Stimulated activated CD8-positive, alpha-beta memory T cell treated with anti-CD3 and anti-CD28 coated beads, Interleukin-7, amount 100 ng/mL, for 48 hours (primary cell): ENCODE measurements at places on chromosomes 11 and 22.

DNA sequence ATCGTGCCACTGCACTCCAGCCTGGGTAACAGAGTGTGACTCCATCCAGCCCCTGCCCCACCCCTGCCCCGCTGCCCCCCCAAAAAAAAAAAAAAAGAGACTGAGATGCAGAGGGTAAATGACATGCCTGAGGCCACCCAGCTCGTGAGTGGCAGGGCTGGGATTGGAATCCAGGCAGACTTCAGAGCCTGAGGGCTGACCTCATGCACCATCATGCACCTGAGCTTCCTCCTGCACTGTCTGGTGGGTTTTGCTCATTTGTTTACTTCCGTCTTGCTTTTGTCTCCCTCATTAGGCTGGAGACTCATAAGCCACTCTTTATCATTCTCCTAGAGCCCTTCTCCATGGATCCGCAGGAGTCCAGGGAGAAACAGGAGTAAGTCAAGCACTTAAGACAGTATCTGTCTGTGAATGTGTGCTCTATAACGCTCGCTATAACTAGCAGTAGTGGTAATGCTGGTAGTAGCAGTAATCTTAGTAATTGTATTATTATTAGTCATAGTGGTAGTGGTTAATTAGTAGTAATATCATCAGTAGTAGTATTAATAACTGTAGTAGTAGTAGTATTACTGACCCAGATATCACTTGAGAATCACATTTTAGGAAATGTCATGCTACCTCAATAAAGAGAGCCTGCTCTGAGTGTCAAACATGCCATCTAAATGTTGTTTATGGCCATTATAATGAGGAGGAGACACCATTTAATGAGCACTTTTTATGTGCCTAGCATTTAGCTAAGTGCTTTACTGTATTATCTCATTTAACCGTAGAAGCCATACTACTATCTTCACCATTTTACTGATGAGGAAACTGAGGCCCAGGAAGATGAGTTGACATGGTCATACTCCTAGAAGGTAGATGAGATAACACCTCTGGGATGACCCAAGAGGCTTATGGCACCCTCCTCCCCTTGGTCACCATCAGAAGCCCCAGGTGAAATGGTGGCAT, 85.0 kb downstream of the NAT10 start:
- DNase-seq: no peak

GRCh38 chr11:28123151-28123581, 15.0 kb downstream of the METTL15 start:
- DNase-seq: no peak

DNA sequence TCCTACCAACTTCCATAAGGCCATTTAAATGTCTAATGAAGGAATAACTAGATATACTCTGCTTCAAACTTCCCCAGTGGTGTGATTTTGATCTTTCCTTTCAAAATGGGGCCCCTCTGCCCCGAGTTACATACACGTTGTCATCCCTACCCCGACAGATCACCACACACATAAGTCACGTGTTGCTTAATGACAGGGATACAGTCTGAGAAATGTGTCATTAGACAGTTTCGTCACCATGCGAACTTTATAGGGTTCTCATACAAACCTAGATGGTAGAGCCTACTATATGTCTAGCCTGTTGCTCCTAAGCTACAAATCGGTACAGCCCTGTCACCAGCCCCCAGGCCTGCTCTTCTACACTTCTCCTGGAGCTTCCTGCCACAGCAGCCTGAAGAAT, 49.8 kb upstream of the SCUBE2 start:
- DNase-seq: no peak

DNA sequence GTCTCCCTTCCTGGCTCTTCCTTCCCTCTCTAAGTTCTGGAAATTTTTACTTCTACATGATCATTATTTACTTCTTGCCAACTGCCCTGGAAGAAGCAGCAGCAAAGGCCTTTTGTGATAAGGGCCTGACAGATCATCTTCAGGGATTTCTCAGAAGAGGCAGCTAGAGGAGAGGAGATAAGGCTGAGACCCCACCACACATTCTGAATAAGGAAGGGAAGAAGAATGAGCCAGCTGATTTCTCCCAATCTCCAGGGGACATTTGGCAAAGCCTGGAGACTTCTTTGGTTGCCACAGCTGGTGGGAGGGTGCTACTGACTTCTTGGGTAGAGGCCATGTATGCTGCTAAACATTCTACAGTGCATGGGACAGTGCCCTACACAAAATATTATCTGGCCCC, 122.4 kb upstream of the OR9Q1 start:
- no peak for DNase-seq

DNA sequence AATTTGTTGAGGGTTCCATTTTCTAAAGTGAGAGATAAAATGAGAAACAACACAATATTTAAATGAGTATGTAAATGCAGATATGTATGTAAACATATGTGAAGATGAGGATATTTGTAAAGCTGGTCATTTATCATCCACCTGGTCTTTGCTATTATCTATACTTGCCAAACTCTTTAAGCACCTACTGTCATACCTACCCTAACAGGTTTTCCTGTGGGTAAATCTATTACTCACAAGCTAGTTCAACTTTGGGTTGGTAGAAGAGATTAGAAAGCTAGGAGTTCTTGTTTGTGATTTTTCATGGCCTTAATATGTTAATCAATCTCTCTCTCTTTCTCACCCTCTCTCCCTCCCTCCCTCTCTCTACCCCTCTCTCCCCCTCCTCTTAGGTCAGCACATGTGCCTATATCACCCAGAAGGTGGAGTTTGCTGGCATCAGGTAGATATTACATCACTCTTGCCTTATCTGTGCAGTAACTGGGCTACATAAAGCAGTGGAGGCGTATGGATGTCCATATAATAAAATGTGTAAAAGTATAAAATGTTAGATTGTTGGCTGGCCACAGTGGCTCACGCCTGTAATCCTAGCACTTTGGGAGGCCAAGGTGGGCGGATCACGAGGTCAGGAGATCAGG, 14.7 kb downstream of the DEPDC5 start:
- no peak for DNase-seq

DNA sequence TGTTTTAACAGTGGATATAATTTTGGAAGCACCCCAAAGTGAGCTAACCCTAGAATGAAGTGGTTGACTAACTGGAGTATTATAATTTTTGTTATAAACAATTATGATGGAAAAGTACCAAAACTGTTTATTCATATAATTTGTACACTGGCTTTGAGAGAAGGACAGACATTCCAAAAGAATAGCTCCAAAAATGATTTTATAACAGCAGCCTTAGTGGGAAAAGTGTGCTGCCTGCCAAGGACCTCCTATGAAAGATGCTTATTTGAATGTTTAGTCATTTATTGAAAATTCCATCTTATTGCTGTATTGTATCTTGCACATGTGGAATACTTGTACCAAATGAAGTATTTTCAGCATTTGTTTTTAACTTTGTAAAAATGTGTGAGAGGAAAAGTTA, 169.8 kb downstream of the GUCY1A2 start:
- DNase-seq: no peak

GRCh38 chr22:33090836-33091235, 32.7 kb upstream of the SYN3 start:
- DNase-seq: no peak

- DNase-seq: no peak
These were observed 84.7 kb downstream of the FAM76B start for GRCh38 chr11:95704865-95705264.

DNA sequence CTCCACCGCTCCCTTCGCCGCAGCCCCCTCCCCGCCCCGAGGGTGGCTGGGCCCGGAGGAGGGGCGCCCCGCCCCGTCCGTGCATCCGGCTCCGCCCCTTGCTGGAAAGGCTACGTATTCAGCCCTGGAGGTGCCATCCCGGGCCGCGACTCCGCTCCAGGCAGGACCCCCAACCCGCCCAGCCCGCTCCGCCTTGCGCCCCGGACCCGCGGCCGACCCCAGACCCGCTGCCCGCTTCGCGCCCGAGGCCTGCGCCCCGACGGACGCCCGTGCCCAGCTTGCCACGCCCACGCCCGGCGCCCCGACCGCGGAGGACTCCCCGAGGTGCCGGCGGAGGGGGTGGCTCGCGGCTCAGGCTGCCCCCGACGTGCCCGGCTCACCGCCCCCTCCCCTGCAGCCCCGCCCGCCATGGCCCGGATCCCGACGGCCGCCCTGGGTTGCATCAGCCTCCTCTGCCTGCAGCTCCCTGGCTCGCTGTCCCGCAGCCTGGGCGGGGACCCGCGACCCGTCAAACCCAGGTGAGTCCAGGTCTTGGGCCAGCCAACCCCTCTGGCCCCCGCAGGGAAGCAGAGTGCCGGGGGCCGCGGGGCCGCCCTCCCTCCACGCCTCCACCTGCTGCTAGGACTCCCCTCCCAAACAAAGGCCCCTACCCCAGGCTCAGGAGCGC, at the start of gene ADM2:
ADM2 (plus strand) TSS at position 104 of the 667 bp plus-strand sequence; CDS start at position 409, 305 bp downstream.
- peak; percentile 45 for DNase-seq

DNA sequence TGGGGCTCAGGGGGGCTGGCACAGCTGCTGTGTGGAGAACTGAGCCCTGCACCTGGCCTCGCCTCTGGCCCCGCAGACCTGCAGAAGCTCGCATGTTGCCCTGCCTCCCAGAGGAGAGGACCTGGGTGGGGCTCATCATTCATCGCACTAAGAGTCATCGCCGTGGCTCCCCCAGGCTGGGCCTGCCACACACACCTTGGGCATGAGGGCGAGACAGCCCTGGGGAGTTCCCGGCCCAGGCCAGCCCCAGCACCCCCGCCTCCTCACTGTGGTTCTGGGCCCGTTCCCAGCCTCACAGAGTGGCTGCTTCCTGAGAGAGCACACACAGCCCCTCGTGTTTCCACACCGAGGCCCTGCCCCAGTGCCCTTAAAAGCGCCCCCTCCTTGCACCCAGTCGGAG, 694.6 kb downstream of the TBC1D22A start:
- DNase-seq: no peak

GRCh38 chr11:93784935-93785360, 866 bp downstream of the MED17 start:
- peak; percentile 6 for DNase-seq

GRCh38 chr11:67996051-67996450, 7.8 kb downstream of the UNC93B1 start:
- DNase-seq: no peak

- peak; percentile 35 for DNase-seq
These were observed 12.7 kb downstream of the MED15 start for GRCh38 chr22:20520093-20520511.

GRCh38 chr11:316891-317301, 3.1 kb downstream of the IFITM1 start:
- DNase-seq: no peak

GRCh38 chr11:63919267-63920125, 2.5 kb upstream of the RCOR2 start:
- DNase-seq: no peak

DNA sequence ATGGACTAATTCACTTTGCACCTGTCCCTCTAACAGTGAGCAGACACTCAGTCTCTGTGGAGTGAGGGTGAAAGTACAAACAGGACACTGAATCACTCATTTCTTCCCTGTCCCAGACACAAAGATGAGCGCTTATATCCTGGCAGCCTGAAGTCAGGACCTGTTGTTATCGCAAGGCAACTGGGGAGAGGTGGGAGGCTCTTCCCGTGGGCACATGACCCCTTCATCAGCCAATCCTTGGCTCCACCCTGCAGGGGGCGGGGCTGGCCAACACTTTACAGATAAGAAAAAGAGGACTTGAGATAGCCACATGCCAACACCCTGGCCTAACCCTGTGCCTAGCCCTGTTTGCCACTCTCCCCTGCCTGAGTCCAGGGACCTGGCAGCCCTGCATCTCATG, 29.5 kb upstream of the TESMIN start:
- peak; percentile 6 for DNase-seq

DNA sequence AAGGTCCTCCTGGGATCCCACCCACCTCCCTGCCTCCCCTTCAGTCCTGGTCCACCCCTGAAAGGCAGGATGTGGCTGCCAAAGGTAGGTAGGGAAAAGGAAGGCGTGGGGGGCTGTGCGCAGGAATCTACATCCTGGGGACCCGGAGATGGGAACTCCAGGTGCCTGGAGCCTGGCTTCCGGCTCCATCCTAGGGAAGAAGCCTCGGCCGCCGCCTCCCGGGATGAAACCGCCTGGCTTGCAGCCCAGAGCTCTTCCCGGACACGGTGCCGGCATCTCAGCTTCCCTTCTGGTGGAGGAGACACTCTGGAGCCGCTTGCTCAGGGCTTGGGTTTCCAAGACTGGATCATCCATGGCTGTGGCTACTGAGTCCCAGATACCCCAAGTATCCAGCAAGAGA, 33.3 kb upstream of the PDGFB start:
- no peak for DNase-seq

DNA sequence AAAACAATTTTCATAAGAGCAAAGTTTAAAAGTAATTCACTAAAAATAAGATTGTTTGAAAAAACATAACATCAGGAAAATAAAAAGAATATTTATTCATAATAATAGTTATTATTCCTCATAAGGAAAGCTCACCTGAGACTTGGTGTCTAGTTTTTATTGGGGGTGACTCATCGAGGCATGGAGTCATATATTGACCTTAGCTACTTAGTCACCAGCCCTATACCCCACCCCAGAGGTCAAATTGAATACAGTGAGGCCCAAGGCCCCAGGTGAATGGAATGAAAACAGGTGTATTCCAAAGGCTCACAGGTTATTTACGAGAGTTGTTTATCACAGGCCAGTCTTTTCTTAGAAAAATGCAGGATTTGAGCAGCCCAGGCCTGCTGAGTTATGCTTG, 36.9 kb downstream of the CNTF start:
- DNase-seq: no peak

DNA sequence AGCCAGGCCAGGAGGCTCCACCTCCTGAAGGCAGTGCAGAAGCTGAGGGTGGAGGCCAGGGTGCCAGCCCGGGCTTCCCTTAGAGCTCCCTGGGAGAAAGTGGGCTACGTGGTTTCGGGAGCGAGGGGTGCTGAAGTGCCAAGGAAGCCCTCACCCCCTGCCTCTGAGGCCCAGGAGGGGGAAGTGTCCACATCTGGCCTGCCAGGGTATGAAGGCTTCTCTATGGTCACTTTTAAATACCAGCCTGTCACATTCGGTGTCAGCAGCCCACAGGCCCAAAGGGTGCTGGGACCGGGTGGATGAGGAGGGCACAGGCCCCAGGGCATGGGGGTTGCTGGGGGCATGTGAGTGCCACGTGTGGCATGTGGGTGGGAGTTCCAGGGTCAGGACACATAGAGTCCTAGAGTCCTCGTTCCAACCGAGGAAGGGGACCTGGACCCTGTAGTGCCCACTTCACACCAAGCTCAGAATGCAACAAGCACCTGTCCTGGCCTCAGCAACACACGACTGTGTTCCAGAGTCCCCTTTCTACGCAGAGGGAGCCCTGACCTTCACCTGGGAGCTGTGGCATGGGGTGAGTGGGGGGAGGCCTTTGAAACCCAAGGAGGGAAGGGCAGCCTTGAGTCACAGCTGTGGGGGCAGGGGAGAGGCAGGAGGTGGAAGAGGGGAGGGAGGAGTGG, 1.7 kb downstream of the SHISA8 start:
- DNase-seq: no peak

- DNase-seq: no peak
These were observed 576 bp upstream of the SC5D start for GRCh38 chr11:121291896-121292494.

GRCh38 chr11:128470081-128470480, 117.3 kb downstream of the ETS1 start:
- DNase-seq: no peak

GRCh38 chr11:102488208-102488607, 35.6 kb upstream of the TMEM123 start:
- no peak for DNase-seq

- DNase-seq: no peak
These were observed 80.8 kb downstream of the ME3 start for GRCh38 chr11:86591631-86592030.

GRCh38 chr11:38900211-38900610, 2302.2 kb upstream of the RAG2 start:
- no peak for DNase-seq

GRCh38 chr22:36301851-36302250, 48.9 kb downstream of the APOL1 start:
- no peak for DNase-seq

GRCh38 chr11:1515082-1516060, 28.8 kb upstream of the MOB2 start:
- peak; percentile 45 for DNase-seq
